Right ventricle myocardium superior (tissue), 1 donor: ENCODE measurements at places on chromosomes 1 and 21. TPM values are rescaled to one million over a fixed set of nuclear protein-coding genes. Genes with fewer than 3 reads are reported as not detected.

GRCh38 chr1:203462878-203463277 lies 12.7 kb upstream of the PRELP start:
- DNase-seq = no peak

DNA sequence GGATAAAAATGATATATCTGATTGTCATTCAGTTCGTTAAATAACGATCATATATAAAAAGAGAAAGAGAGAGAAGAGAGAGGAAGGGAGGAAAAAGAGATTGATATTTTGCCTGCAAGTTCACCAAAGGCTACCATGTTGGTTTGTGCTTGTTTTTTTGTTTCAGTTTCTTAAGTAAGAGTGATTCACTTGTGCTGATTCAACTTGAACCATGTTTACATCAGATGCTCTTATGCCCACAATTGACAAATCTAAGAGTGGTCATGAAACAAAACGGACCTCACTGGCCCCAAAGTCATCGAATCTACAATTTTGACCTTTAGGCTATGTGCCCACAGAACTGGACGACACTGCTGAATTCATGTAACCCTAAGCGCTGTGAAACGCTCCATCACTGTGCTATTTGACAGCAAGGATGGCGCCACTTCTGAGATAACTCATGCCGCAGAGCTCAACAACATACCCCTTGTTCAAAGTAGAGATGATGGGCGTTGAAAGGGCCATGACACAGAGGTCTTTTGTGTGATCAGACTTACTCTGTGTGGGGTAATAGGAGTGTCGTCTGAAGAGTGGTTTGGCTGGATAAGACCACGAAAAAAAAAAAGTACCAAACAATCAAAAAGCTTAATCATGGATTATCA lies 481.4 kb downstream of the SETD4 start:
- no peak for DNase-seq

DNA sequence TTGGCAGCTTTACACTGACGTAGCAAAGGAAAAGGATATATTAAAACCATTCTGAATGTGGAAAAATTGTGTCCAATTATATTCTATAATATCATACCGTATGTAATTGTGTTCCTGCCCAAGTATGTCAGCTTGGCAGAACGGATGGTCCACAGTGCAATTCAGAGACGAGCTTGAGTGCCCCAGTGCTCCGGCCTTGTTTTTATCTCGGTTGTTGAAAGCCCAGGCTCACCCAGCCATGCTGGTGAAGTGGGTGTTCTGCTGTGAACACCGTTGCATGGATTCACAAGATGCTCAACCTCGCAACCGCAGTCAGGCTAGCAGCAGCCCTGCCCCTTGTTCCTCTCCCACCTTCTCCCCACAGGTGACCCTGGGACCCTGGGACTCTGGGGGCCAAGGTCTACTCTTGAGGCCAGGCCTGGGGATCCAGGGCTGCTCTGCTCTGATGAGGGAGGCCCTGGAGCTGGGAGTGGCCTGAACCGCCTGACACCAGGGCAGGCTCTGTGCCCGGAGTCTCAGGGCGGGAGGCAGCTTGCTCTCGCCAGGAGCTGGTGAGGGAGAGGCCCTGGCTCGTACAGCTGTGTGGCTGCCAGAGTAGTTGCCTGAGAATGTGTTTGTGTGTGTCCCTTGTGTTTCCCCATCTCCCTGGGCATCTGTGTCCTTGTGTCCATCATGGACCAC lies 11.2 kb downstream of the PTPRF start:
- DNase-seq = peak; percentile 86

- DNase-seq = no peak
These were observed 19.8 kb upstream of the ST3GAL3 start for GRCh38 chr1:43687301-43688108.

- no peak for DNase-seq
These were observed 698.0 kb upstream of the RGS18 start for GRCh38 chr1:191460234-191460633.

- no peak for DNase-seq
These were observed 57.3 kb upstream of the EFHD2 start for GRCh38 chr1:15352128-15352957.

- no peak for DNase-seq
These were observed 16.0 kb upstream of the OVAAL start for GRCh38 chr1:180542838-180543145.

- DNase-seq = peak; percentile 88
These were observed at the start of gene HMCN1 for GRCh38 chr1:185733818-185734735. Gene HMCN1 (plus strand): TSS chr1:185734391. CDS start chr1:185734780, 389 bp downstream.

Gene SLC9C2
- total RNA-seq = not detected

Gene LCE1B
- total RNA-seq = not detected
